ENCODE measurements at places on chromosomes 5 and 9.

DNA sequence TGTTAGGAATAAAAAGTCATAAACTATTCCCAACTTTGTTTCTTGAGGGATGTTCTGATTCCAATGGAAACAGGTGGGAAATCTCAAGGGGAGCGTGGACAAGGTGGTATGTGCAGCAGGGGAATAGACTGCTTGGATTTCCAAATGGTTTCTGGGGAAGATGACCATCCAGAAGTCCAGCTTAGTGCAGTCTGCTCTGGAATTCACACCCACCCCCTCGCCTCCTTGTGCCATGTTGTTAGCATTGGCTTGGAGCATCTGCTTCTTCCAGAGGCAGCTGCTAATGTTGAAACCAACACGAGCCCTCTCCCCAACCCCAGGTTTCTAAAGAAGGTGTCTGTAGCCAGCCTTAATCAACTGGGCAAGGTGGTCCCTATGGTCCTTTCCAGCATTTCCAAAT is 90.9 kb downstream of the PDE6A start:
- no peak for DNase-seq

- DNase-seq = no peak
These were observed 23.7 kb downstream of the CCDC171 start for GRCh38 chr9:15576350-15577050.

- DNase-seq = no peak
These were observed 14.5 kb upstream of the RLN1 start for GRCh38 chr9:5354184-5354583.

DNA sequence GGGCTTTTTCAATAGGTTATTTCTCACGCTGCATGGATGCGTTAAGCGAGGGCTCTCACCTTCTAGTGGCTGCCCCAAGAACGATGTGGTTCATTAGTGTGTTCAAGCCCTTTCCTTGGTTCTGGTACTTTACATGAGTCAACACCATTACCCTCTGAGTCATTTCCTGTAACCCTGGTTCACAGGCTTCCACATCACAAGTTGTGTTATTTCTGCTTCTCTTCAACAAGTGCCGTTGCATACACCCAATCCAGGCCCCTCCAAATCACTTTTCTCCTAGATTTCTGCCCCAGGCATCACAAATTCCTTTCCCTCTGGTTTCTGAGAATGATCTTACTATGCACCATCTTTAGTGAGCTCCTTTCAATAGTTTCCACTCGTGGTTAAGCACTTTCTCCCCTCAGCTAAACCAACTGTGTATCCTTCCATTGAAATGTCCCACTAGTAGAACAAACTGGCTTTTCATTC is 69.5 kb upstream of the RAD23B start:
- no peak for DNase-seq

- DNase-seq = no peak
These were observed 97.9 kb upstream of the MPDZ start for GRCh38 chr9:13377171-13377925.

DNA sequence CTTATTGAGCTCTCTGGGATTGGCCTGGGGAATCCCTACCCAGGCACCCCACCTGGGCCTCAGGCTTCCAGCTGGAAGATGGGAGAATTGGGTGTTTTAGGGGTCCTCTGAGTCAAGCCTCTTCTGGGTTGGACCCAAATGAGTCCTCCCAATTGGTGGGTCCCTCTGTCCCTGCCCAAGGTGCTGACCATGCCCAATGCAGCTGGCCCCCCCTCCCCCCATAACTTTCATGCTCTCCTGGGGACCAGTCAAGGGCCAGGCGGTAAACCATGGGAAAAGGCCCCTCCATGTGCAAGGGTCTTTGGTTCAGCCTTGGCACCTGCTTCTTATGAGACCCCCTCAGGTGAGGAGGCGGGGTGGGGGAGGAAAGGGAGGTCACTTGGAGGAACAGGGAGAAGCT is 3.4 kb upstream of the PSD2 start:
- no peak for DNase-seq

- no peak for DNase-seq
These were observed 54.4 kb downstream of the MRPL36 start for GRCh38 chr5:1745123-1745795.

- DNase-seq = no peak
These were observed 13.9 kb downstream of the SLC31A2 start for GRCh38 chr9:113164536-113165300.

GRCh38 chr9:117409321-117409720 is 5.5 kb downstream of the ASTN2 start:
- no peak for DNase-seq
